NB4 (cell line): ENCODE measurements at places on chromosomes 2 and 18.

- no peak for DNase-seq
Observed at GRCh38 chr2:206840999-206841398, 75.6 kb downstream of the FASTKD2 start.

GRCh38 chr2:223936862-223937326 lies 8.2 kb downstream of the WDFY1 start:
- DNase-seq: no peak

DNA sequence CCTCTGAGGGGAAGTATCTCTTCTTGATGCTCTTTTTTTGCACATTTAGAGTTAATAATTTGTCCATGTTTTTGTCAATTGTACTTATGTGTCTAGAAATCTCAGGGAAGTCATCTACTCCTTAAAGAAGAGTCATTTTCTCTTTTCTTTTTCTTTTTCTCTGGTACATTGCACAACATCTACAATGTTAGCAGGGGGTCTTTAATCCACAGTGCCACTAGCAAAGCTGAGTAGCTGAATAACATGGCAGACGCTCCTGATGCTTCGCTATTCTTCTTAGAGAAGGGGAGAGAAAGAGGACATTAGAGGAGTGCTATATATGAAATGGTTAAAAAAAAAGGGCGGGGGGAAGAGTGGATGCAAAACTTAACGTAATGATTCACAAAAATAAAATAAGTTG lies 399.6 kb upstream of the CWC22 start:
- no peak for DNase-seq

- DNase-seq: peak; percentile 97
Observed at GRCh38 chr2:222358876-222359275, 60.1 kb upstream of the PAX3 start.

DNA sequence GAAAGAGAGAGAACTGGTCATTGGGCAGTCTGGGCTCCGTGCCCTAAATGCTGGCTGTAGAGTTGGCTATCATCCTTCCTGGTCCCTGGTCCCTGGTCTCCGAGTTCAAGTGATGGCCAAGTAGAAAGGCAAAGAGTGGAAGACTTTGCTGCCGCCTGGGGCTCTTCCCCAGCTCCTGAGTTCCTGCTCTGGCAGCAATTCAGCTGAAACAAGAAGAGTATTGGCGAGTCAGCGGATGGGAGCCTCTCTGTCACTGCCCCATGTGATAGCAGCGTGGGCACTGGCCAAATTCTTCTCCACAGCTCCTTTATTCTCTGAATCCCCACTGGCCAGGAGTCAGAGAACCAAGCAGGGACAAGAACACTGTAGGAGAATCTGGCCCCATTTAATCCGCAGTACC lies 351.0 kb upstream of the POU3F3 start:
- DNase-seq: no peak

DNA sequence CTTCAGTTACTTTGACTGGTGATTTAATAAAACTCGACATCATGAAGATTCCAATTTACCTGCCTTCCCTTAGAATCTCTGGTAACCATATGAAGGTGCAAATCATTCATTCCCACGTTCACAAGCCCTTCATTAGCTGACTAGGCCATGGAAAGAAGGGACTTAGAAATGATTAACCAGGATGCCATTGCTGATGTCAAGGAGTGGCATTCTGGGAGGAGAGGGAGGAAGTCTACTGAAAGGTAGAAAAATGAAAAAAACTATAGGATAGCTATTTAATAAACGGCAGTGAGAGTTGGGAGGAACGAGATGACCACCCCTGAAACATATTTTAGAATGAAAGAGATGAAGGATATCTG lies 1.4 kb downstream of the ATIC start:
- DNase-seq: no peak

DNA sequence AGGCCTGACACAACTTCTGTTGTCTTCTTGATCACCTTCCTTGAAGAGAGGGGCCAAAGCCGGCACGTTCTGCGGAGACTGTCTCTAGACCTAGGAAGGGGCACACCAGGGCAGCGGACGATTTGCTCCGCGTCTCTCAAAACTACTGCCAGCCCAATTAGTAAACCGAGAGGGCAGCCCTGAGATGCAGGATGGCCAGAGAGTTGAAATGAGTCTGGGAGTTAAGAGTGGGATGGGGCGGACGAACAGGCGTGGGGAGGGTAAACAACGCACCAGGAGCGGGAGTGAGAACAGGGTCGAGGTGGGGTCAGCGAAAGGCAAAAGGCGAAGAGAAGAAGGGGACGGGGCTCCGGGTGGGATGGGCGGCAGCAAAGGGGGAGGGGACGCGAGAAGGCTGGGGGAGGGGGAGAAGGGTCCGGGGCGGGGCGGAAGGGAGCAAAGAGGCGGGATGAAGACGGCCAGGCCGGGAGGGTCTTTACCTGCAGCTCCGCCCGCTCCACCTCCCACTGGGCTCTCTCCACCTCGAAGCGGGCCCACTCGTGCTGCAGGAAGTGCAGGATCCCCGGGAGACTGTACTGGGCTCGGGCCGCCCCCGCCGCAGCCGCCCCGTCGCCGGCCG lies 476 bp downstream of the STRN start:
- peak; percentile 68 for DNase-seq

GRCh38 chr2:241734467-241735208 lies at the start of gene D2HGDH:
Gene D2HGDH, plus strand, starts transcription at chr2:241734630. Its CDS starts 595 bp downstream, at chr2:241735225.
- DNase-seq: peak; percentile 87

GRCh38 chr2:127514485-127514884 lies 11.8 kb downstream of the IWS1 start:
- DNase-seq: no peak
